Renal cortical epithelial cell (primary cell): ENCODE measurements at places on chromosomes 4 and X. TPM values are rescaled to one million over a fixed set of nuclear protein-coding genes. Genes with fewer than 3 reads are reported as not detected.

DNA sequence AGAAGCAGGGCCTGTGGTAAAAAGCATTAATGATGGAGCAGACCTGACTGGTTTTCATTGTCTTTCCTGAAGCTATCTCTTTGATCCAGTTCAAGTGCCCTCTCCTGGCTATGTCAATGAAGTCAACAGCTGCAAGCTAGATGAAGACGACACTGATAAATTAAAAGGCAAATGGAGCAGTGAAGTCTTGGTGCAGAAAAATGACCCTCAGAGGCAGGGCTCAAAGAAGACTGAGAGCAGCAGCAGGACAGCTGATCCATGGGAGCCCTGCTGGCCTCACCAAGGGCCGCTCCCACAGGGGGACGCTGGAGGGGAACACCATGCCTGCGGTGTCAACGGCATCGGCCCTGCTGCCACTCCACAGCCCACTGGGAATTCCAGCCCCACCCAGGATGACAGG lies 96.2 kb downstream of the RELL1 start:
- no peak for DNase-seq

The HSFX2 gene
- total RNA-seq: not detected in 2 replicates

The HMX1 gene
- total RNA-seq: not detected in 2 replicates

DNA sequence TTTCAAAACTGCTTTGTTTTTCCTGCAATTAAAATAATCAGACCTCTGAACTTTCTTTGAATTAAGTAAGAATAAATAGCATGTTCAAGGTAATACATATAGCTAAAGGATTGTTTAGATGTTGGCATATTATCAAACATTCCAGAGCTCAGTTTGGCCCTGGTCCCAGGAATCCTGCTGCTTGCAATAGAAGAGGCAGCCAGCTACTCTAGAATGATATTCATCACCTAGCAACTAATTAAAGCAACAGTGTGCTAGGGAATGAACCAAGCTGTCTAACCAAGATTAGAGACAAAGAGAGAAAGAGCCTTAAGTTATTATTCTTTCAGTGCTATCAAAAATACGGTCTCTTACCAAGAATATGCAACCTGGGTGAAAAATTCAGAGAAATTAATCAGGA lies 460.9 kb downstream of the GABRG1 start:
- DNase-seq: peak; percentile 78

GRCh38 chr4:122639181-122639580 lies 18.3 kb upstream of the IL21 start:
- no peak for DNase-seq

The NRK gene
- total RNA-seq: 16.1 and 39.2 TPM in 2 replicates

GRCh38 chr4:57077550-57078343 lies 32.4 kb downstream of the IGFBP7 start:
- peak; percentile 93 for DNase-seq

- no peak for DNase-seq
These were observed 2.6 kb upstream of the ARAF start for GRCh38 chrX:47558436-47558835.

DNA sequence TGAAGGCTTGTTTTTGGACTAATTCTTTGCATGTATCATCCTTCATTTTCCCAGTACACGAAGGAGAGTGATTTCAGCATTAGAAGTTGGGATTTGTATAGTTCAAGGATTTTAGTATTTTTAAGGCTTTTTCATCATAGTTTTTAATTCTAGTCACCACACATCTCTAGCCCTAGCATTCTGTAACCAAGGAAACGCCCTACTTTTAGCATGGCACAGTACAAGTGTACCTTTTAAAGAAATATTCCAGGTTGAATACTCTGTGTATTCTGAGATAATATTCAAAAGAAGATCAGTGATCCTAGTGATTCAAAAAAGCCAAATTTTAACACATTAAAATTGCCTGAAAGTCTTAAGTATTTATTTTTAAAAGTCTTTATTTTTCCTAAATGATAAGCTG lies 150.5 kb downstream of the RAP1GDS1 start:
- DNase-seq: no peak

The EGFL6 gene
- 0.05 TPM in 1 of 2 replicates, not detected in the other for total RNA-seq

GRCh38 chrX:106611317-106611678 lies 480 bp upstream of the RADX start:
- DNase-seq: no peak

The RRAGB gene
- 24.3 and 34.0 TPM in 2 replicates for total RNA-seq

DNA sequence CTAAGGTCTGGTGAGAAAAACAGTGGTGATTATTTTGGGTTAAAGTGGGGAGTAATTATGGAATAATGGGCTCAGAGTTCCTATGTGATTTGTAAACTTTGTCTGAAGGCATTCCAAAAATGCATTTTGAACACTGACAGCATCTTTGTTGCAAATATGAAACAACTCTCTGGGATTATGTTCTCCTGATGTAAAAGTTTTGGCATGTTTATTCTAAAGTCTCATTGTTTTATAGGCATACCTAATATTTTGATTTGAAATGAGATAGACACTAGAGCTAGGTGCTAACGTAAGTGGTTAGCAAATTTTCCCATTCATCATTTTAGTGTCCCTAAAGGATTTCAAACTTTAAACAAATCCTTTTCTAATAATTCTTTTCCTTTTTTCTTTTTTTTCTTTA lies 140.9 kb upstream of the ANXA3 start:
- no peak for DNase-seq

DNA sequence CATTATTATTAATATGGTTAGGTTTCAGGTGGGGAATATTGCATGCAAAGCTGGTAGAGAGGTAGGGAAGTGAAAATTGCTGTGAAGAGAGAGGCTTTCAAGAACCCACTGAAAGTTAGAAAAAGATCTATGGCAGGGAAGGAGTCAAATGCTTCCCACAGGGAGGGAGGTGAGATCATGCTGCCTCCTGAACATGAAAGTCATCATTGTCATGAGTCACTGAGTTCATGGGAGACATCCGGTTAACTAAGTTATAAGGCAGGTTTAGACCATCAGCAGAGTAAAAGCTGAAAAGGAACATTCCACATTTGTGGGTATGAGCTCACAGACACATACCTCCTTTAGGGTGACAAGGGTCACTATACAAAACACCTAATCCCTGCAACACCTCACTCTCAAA lies 16.2 kb downstream of the GATB start:
- peak; percentile 98 for DNase-seq

DNA sequence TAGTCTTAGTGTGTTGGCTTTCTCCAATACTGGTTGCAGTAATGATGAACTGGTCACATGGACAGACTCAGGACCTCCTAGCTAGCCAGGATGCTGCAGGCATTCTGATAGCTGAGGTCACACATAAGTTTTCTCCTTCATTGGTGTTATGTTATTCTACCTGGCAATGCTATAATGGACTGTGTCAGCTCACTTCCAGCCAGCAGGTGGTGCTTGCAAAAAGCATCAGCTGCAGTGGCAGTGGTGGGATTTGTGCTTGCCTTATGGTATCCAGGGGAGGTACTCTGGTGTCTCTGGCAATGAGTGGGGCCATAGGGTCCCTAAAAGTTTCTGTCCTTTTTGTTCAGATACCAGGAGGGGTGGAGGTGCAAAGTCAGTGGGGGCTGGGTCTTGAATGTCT lies 33.6 kb downstream of the ZNF330 start:
- no peak for DNase-seq

- no peak for DNase-seq
These were observed 324.1 kb upstream of the GALNT7 start for GRCh38 chr4:172844556-172844955.

The TEC gene
- total RNA-seq: 4.0 and 6.1 TPM in 2 replicates
